Activated naive CD4-positive, alpha-beta T cell treated with anti-CD3 and anti-CD28 coated beads, Interleukin-2, amount 50 U/mL, for 16 hours (primary cell): ENCODE measurements at places on chromosomes 4 and X.

DNA sequence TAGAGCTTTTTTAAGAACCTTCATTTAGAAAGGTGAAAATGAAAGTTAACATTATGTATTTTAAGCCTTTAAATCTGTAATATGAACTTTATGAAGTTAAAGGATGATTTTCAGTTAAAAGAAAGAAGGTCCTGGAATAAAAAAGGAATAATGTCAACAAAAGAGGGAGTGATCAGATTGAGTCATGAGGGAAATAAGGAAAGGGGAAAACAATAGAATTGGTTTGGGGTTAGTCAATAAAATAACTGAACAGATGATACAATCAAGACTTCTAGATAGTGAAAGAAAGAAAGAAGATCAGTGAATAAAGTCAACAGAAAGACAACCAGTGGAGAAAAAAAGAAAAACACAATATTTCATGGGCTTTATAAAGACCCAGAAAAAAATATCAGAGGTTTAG is 291.6 kb upstream of the ARSJ start:
- DNase-seq: no peak

DNA sequence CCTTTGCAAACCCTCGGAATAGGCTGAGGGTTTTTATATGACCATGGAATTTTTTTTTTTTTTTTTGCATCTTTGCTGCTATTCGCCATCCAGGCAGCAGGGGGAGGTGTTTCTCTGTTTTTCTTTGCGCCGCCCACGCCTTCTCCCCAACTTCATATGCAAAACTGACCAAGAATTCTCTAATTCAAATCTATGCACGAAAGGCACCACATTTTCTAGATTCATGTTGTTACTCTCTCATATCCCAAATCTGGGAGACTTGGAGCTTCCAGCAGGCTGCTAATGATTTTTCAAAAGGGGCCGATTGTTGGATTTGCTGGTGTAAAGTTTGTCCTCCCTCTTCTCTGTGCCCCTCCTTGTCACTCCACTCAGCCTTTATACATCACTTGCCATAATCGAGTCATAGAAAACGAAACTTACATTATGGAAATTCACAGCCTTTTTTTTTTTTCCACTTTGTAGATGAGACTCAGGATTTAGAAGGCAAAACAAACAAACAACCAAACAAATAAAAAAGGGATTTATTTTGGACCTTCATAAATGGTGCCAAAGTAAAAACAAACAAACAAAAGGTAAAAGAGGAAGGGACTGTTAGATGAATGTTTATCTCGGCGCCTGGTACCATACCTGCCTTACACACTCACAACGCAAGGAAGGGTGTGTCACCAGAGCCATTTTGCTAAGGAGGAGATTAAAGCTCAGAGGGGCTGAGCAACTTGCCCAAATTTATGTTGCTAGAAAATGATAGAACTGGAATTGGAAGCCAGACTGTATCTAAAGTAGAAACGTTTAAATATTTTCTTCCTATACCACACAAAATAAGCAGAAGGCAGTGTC is 29.3 kb upstream of the BOD1L1 start:
- DNase-seq: peak; percentile 74

DNA sequence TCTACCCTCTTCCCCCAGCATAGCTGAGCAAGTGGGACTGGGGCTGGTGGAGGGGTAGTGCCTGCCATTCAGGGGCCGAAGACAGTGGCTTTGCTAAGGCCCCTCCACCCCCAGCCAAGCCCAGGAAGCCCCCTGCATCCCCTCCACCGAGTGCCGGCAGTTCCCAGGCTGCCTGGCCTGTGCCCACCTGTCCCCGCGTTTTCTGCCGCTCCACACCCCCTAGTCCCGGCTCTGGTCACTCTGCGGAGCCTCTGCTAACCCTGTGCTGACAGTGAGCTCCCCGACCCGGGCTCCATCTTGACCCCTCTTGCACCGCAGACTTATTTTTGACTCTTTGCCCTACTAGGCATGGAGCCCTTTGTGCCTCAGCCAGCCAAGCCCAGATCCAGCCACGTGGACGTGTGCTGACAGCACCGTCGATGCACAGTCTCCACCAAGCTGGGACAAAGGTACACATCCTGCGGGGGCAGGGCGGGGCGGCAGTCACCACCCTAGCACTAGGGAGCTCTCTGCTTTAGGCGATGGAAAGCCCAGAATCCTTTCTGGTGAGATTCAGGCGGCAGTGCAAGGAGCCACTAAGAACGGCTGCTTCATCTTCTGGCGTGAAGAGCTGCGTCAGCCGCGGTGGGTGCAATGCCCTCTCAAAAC is 96.6 kb downstream of the PHKA2 start:
- no peak for DNase-seq

GRCh38 chrX:18377796-18378195 is 23.3 kb upstream of the SCML2 start:
- peak; percentile 14 for DNase-seq
